ENCODE measurements at places on chromosomes 16 and 17. TPM values are rescaled to one million over a fixed set of nuclear protein-coding genes. Genes with fewer than 3 reads are reported as not detected.

Gene CCL4L2
- total RNA-seq, result not detected

Gene KRTAP3-1
- not detected for total RNA-seq

Gene MYH13
- total RNA-seq, result not detected

Gene SEPTIN12
- total RNA-seq, result 0.96 TPM

Gene SCN4A
- 7.9 TPM for total RNA-seq

Gene C17orf78
- not detected for total RNA-seq

Gene HP
- not detected for total RNA-seq

Gene AOC3
- total RNA-seq, result 2.0 TPM

Gene SPATA22
- not detected for total RNA-seq

Gene SYCE1L
- 12.8 TPM for total RNA-seq

Gene PLA2G10
- total RNA-seq, result not detected

- DNase-seq, result no peak
- no peak overlapping the region for H3K27ac ChIP-seq
- H3K27me3 ChIP-seq, result peaks cover 7% of the 10 kb centered on the region
- no peak overlapping the region for H3K4me3 ChIP-seq
- no peaks in the 10 kb centered on the region for H3K36me3 ChIP-seq
Measured at GRCh38 chr17:50155115-50155819, 4.8 kb upstream of the PPP1R9B start.

DNA sequence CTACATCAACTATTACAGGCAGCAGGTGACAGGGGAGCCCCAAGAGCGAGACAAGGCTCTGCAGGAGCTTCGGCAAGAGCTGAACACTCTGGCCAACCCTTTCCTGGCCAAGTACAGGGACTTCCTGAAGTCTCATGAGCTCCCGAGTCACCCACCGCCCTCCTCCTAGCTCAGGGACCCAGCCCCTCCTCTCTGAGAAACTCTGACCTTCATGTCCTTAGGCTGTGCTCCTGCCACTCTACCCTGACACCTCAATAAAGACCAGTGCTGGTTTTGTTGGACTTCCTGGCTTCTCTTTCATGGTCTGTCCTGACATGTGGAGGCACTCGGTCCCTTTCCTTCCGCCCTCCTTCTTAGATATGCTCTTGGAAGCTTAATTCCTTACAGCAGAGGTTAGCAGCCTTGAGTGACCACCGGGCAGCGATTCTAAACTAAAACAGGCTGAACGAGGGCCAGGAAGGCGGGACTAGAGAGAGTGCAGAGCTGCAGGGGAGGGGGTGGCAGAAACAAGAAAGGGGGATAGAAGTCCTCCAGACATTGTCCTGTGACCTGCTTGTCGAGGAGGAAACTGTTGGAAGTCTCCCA lies 915 bp downstream of the AHSP start:
- no peaks in the 10 kb centered on the region for H3K36me3 ChIP-seq
- no peak overlapping the region for H3K4me3 ChIP-seq
- H3K27me3 ChIP-seq, result peaks cover 17% of the 10 kb centered on the region
- no peak for DNase-seq

DNA sequence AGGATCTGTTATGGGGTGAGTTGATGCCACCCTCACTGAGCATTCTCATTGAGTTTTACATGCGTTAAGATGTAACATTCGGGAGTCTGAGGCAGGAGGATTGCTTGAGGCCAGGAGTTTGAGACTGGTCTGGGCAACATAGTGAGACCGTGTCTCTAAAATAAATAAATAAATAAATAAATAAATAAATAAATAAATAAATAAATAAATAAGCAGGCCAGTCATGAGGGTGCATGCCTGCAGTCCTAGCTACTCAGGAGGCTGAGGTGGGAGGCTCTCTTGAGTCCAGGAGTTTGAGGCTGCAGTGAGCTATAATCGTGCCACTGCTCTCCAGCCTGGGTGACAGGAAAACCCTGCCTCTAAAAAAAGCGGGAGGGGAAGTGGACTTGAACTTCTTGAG lies 90.3 kb downstream of the SNX29 start:
- DNase-seq, result no peak
- no peak overlapping the region for H3K27ac ChIP-seq
- H3K36me3 ChIP-seq, result no peaks in the 10 kb centered on the region
- H3K4me1 ChIP-seq, result peaks cover 10% of the 10 kb centered on the region

- no peak overlapping the region for H3K4me3 ChIP-seq
- no peak for DNase-seq
- H3K27me3 ChIP-seq, result no peaks in the 10 kb centered on the region
- no peak overlapping the region for H3K27ac ChIP-seq
- peaks cover 2% of the 10 kb centered on the region for H3K4me1 ChIP-seq
Measured at GRCh38 chr17:560432-560873, 154.2 kb downstream of the VPS53 start.

DNA sequence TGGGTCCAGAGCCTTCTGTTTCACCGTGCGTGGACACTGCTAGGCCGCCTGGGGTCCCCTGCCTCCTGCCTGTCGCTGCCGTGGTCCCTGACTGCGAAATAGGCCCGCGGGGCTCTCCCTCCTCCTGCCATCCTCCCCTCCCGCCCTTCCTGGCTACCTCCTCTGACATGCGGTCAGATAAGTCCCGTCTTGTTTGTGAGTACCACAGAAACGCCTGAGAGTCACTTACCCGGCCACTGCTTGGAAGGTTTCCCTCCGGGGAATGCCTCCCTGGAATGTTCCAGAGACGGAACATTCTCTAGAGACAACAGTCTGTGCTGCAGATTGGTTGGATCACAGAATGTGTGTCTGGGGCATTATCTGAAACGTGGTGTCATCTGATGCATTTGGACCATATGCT lies 22.7 kb downstream of the CIBAR2 start:
- H3K27me3 ChIP-seq, result peaks cover 9% of the 10 kb centered on the region
- DNase-seq, result peak; percentile 45
- peak overlapping the region; percentile 86 for H3K27ac ChIP-seq
- no peaks in the 10 kb centered on the region for H3K36me3 ChIP-seq
- peaks cover 42% of the 10 kb centered on the region for H3K4me1 ChIP-seq
- H3K4me3 ChIP-seq, result peak overlapping the region; percentile 59

- H3K4me1 ChIP-seq, result peaks cover 17% of the 10 kb centered on the region
- H3K36me3 ChIP-seq, result no peaks in the 10 kb centered on the region
- H3K4me3 ChIP-seq, result peak overlapping the region; percentile 92
- no peak for DNase-seq
Measured at GRCh38 chr17:4711661-4712181, 1.3 kb downstream of the ARRB2 start.

DNA sequence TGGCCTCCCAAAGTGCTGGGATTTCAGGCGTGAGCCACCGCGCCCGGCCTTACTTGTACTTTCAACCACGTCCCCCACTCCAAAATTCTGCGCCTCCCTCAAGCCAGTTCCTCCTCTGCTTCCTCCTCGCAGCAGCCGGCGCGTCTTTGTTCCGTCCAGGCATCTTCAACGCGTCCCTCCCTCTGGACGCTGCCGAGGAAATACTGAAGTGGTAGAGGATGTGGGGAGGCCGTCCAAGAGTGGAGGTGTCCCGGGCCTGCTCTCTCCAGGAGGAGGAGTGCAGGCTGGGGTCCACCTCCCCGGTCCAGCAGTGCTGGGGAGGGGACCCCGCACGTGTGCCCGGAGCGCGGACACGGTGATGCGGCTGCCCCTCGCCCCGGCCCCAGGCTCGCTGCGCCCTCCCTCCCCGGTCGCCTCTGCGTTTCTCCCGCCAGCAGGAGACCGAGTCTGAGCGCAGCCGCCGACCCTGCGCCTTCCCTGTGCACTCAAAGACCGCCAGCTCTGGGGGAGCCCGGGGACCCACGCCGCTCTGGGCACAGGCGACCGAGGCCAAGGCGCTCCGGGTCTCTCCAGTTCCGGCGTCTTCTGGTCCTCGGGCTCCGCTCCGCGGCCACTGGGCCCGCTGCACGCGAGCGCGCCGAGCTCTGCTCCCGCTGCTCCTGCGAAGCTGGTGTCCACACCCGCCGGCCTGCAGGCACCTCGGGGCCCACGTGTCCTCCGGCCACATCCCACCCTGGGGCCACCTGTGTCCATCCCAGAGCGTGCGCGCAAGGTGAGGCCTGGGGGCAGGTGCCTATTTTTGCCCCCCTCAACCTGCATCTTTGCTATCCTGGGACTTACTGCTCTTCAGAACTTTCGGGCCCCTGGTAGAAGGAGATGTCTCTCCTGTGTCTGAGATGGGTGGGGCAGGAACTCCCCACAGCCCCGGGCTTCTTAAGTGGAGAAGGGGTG lies 31.7 kb downstream of the OSBPL7 start:
- no peak overlapping the region for H3K27ac ChIP-seq
- H3K27me3 ChIP-seq, result peaks cover 18% of the 10 kb centered on the region
- peak overlapping the region; percentile 91 for H3K4me3 ChIP-seq
- DNase-seq, result peak; percentile 77
- peaks cover 3% of the 10 kb centered on the region for H3K4me1 ChIP-seq
- no peaks in the 10 kb centered on the region for H3K36me3 ChIP-seq

- peaks cover 2% of the 10 kb centered on the region for H3K27me3 ChIP-seq
- H3K4me3 ChIP-seq, result no peak overlapping the region
- H3K27ac ChIP-seq, result no peak overlapping the region
- peaks cover 4% of the 10 kb centered on the region for H3K36me3 ChIP-seq
Measured at GRCh38 chr17:14396547-14396946, 95.7 kb downstream of the HS3ST3B1 start.

GRCh38 chr16:19882186-19882585 lies 2.5 kb downstream of the GPRC5B start:
- H3K27me3 ChIP-seq, result peaks cover 19% of the 10 kb centered on the region
- H3K4me1 ChIP-seq, result peaks cover 19% of the 10 kb centered on the region
- H3K27ac ChIP-seq, result no peak overlapping the region
- DNase-seq, result no peak
- no peak overlapping the region for H3K4me3 ChIP-seq

DNA sequence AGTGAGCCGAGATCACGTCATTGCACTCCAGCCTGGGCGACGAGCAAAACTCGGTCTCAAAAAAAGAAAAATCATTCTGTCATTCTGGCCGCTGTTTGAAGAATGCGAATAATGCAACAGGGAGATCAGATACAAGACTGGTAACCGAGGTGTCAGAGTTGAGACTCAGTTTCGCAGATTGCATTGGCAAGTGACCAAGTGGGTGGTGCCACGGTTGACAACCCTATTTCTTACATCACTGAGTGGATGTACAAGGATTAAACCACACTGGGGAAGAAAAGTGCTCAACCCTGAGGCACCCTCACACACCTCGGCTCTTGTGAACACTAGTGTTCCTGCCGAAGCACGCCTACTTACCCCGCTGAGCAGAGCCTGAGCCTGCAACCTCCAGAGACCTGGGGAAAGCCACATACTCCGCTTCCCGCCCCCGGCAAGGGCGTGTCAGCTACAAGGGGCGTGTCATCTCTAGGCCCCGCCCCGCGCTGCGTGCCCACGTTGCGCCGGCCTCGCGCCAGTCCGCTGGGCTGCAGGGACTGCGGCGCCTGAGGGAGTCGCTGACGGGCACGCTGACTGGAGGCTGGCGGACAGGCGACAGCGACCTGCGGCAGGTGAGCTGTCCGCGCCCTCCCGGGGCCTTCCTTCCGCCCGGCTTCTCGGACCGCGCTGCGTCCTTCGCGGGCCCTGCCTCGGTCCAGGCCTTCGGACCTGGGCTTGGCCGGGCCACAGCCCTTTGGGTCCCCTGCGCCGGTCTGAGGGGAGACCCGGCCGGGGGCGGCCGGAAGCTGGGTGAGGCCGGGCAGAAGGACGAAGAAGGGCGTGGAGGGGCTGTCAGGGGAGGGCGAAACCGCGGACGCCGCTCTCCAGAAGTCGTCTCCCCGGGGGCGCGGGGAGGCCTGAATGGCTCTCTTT lies at the start of gene HMOX2:
Gene HMOX2, plus strand, starts transcription at position 519 of the 909 bp plus-strand sequence. CDS start 29,127 bp downstream, outside the sequence.
- DNase-seq, result peak; percentile 97
- H3K4me3 ChIP-seq, result peak within 1 kb of the TSS; percentile 82
- peaks cover 3% of the 10 kb centered on the region for H3K4me1 ChIP-seq
- H3K27ac ChIP-seq, result peak within 1 kb of the TSS; percentile 74
- peaks cover 2% of the 10 kb centered on the region for H3K27me3 ChIP-seq
- no peaks in the 10 kb centered on the region for H3K36me3 ChIP-seq

DNA sequence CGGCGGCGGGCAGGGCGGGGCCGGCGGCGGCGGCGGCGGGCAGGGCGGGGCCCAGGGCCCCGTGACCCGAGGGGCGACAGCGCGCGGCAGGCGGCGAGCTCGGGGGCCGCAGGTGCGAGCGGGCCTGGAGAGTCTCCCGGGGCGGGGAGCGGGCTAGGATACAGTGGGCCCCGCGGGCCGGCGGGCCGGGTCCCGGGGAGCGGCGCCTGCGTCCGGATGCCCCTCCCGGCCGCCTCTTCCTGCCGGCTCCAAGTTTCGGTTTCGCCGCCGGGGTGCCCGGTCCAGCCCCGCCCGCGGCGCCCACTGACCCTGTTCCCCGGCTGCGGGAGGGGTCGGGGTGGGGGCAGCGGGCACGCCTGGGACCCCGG lies at the start of gene RNF213:
Gene RNF213, plus strand, starts transcription at position 62 of the 368 bp plus-strand sequence. CDS start 2,830 bp downstream, outside the sequence.
- H3K27ac ChIP-seq, result peak within 1 kb of the TSS; percentile 89
- peak; percentile 80 for DNase-seq
- H3K4me3 ChIP-seq, result peak within 1 kb of the TSS; percentile 88

- no peak overlapping the region for H3K27ac ChIP-seq
- H3K27me3 ChIP-seq, result peaks cover 19% of the 10 kb centered on the region
- no peak overlapping the region for H3K4me3 ChIP-seq
- no peaks in the 10 kb centered on the region for H3K36me3 ChIP-seq
Measured at GRCh38 chr16:2535625-2536013, 2.2 kb upstream of the PDPK1 start.

- H3K27me3 ChIP-seq, result no peaks in the 10 kb centered on the region
- H3K4me1 ChIP-seq, result no peaks in the 10 kb centered on the region
- no peak overlapping the region for H3K4me3 ChIP-seq
- no peak for DNase-seq
- H3K27ac ChIP-seq, result no peak overlapping the region
Measured at GRCh38 chr16:87246269-87247065, 70.7 kb downstream of the C16orf95 start.

DNA sequence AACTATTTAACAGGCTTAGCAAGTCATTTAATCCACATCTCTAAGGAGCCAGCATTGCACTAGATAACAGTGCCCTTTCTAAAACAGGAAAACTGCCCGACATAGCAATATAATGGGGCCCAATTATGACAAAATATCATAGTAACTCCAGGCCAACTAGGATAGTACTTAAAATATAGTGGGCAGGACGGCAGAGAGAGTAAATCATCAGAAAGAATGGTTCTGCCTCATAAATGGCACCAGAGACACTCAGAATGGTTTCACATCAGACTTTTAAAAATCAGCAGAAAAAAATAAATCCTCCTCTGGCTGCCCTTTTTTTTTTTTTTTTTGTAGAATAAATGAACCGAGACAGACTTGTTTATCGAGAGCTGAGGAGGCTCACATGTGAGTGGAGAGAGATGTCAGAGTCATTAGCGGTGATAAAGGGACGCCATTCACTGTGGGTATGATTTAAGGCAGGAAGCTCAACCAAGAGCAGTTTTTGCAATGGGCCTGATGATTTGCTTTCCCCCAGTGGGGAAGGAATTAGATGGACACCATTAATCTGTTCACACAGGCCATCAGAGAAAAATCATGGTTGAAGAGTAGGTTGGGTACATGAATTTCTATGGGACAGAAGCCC lies 62.6 kb downstream of the CPPED1 start:
- DNase-seq, result no peak
- H3K36me3 ChIP-seq, result peaks cover 33% of the 10 kb centered on the region

DNA sequence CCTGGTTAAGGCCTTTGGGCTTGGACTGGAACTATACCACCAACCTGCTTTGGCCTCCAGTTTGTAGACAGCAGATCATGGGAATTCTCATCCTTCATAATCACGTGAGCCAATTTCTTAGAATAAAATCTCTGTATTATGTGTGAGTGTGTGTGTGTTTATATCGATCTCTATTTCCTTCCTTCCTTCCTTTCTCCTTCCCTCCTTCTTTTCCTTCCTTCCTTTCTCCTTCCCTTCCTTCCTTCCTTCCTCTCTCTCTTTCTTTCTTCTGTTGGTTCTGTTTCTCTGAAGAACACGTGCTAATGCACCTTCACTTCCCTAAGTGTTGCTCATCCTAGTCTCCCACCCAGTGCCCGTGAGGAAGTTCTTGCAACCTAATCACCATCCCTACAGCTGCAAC lies 35.5 kb upstream of the PHB1 start:
- no peak for DNase-seq
- peak overlapping the region; percentile 9 for H3K4me3 ChIP-seq
- peak overlapping the region; percentile 52 for H3K27ac ChIP-seq

Measured in glutamatergic neuron (in vitro differentiated cells).